ENCODE measurements at places on chromosomes 2 and 18.

- no peak for DNase-seq
Observed at GRCh38 chr2:46298522-46299353, 1.5 kb downstream of the EPAS1 start.

DNA sequence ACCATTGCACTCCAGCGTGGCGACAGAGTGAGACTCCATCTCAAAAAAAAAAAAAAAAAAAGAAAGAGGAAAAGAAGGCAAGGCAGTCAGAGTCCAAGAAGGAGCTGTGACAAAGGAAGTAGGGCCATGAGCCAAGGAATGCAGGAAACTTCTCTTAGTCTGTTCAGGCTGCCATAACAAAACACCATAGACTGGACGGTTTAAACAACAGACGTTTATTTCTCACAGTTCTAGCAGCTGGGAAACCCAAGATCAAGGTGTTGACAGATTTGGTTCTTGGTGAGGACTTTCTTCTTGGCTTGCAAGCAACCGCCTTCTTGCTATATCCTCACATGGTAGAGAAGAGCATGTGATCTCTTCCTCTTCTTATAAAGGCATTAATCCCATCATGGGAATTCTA, 13.1 kb upstream of the SUMO1 start:
- no peak for DNase-seq

GRCh38 chr2:158656492-158657229, 138.5 kb upstream of the DAPL1 start:
- DNase-seq = no peak

DNA sequence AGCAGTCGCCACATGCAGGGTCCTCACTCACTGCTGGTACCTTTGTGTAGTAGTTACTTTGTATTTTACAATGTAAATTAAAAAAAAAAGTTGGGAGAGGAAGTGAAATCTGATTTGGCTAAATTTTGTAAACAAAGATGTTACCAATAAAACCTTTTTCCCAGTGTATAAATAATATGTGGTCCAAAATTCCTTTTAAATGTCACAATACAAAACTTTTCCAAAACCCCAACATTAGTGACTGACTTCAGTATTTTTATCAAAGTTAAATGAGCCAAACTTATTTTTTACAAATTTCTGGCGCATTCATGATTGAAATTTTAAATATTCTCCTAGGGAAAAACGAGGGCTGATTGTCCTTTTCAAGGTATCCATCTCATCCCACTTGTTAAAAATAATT, 239.9 kb downstream of the AGAP1 start:
- no peak for DNase-seq

DNA sequence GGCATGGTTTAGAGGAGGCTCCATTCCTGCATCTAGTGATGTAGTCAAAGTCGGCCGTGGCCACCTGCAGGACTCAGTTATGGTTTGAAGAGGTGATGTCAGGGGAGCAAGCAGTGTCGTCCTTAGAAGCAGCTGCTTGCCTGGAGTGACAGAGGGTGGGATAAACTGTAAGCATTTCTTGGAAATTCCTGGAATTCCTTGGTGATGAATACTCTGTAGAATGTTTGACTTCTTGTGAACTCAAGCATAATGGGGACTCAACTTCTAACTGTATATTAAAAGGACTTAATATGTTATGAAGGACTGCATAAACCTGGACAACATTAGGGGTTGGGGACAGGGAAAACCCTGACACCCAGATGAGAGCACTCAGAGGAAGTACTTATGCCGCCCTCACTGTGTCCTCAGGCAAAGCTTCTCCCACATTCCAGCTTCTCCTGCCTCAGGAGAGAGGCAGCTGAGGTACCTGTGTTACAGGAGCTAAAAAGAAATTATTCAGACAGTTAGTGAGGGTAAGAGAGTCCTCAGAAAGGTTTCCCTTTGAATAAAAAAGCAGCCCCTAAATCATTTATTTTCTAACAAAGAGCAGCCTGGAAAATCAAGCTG, 459.9 kb upstream of the CELF4 start:
- DNase-seq = no peak

GRCh38 chr2:111155610-111156009, 34.9 kb downstream of the BCL2L11 start:
- DNase-seq = no peak

DNA sequence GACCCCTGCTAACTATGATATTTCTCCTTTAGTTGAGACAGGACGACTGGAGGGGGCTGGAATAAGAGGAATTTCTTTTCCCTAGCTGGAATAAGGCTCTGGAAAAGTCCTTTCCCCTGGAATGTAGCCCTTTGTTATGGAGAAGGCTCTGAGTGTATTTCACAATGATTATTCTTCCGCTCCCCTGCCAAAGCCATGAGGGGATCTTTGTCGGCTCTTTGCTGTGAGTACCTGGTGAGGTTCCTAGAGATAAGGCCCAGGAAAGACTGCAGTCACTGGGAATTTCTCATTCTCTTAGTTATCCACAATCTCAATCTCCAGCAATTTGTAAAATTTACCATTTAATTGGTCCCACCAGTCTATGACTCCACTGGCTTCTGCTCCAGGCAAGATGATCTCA, 340.2 kb upstream of the HNRNPA3 start:
- no peak for DNase-seq

GRCh38 chr2:237433920-237434676, 20.1 kb upstream of the COL6A3 start:
- DNase-seq = no peak
